Activated CD4-positive, CD25-positive, alpha-beta regulatory T cell (primary cell): ENCODE measurements at places on chromosomes 5 and 9.

GRCh38 chr9:127535834-127536233 lies 76.2 kb upstream of the STXBP1 start:
- no peak for DNase-seq

GRCh38 chr9:127751269-127752054 lies 16.4 kb upstream of the TOR2A start:
- DNase-seq = no peak

GRCh38 chr9:78595200-78595945 lies 298.4 kb downstream of the PSAT1 start:
- no peak for DNase-seq

GRCh38 chr9:93174976-93175375 lies 9.0 kb upstream of the WNK2 start:
- DNase-seq = no peak

- no peak for DNase-seq
Observed at GRCh38 chr5:92777421-92777820, 803.6 kb downstream of the NR2F1-AS1 start.

- no peak for DNase-seq
Observed at GRCh38 chr5:135426102-135427082, 20.8 kb downstream of the DCANP1 start.

DNA sequence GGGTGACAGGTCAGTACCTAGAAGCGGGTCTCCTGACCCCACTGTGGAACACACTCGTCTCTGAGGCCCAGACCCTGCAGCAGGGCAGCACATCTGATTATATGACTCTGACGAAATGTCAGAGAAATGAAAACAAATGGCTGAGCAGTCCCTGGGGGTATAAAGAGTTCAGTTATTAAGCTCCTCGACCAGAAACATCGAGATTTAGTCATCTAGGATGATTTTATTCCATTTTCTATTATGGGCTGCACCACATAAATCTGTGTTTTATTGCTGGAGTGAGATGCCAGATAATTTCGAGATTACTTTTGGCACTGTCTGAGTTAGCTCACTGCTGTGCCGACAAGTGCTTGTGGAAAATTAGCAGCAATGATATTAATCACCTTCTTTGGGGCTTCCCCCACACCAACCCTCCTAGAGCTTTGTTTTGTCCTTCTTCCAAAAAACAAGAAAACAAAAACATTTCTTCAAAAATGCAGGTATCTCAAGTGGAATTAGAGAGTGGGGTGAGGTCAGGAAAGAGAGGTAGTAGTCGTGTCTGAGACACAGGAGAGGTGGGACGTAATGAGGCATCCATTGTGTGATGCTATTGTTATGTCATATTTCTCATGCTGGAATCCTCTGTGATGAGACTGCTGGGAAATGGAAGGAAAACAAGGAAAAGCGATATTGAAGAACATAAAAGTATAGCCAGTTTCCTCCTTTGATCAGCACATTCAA lies 495.5 kb downstream of the DMAC1 start:
- DNase-seq = no peak

GRCh38 chr5:179618923-179619554 lies 4.4 kb downstream of the HNRNPH1 start:
- DNase-seq = no peak

GRCh38 chr5:39131210-39132127 lies 57.3 kb upstream of the RICTOR start:
- no peak for DNase-seq

DNA sequence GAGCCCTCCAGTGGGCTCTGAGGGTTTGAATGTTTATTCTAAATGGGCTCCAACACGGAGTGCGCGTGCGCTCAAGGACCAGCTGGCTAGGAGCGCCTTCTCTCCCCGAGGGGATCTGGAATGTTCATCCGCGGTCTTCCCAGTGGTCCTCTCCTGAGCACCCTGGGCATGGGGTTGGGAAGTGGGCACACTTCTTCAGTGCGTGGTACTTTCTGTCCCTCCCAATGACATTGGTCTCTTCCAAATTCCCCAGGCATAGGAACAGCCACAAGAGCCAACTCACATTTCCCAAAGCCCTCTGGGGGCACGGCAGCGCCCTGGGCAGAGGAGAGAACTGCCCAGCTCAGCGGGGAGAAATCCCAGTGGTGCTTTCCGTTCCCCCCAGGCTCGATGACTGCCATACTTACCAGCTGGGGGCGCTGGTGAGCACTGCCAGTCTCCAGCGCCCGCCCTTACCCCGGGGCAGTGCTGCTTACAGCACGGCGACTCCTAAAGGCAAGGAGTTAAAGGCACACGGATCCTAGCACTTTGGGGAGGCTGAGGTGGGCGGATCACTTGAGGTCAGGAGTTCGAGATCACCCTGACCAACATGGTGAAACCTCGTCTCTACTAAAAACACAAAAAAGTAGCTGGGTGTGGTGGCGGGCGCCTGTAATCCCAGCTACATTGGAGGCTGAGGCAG lies 29.9 kb upstream of the OBP2B start:
- peak; percentile 32 for DNase-seq

- no peak for DNase-seq
Observed at GRCh38 chr5:2801577-2802525, 50.4 kb upstream of the IRX2 start.

DNA sequence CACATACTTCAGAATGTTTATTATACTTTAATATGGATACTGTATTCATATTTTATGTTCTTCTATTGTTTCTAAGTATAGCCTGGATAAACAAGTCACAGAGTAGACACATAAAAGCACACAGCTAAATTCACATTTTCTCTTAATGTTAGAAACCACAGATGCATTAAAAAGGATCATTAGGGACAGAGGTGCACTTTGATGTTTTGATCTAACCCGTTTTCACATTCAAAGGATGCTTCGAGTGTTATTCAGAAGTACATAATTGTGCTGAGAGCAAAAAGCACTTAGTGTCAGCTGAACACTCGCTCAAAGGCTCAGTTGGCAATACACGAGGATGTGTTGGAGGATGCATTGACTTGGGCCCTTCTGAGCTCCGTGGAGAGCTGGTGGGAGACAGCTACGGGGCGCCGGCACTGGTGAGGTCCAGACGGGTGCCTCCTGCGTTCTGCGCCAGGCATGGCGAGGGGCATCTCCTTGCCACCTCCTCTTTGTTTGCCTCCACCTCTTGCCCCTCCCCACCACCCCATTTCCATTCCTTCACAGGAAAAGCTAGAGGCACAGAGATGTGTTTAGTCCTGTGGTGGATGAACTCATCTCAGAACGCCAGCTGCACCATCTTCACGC lies 35.5 kb downstream of the MED10 start:
- DNase-seq = no peak

GRCh38 chr5:150339841-150340240 lies 17.7 kb upstream of the TCOF1 start:
- DNase-seq = no peak

- DNase-seq = no peak
Observed at GRCh38 chr9:126126807-126127206, 199.8 kb upstream of the MVB12B start.

DNA sequence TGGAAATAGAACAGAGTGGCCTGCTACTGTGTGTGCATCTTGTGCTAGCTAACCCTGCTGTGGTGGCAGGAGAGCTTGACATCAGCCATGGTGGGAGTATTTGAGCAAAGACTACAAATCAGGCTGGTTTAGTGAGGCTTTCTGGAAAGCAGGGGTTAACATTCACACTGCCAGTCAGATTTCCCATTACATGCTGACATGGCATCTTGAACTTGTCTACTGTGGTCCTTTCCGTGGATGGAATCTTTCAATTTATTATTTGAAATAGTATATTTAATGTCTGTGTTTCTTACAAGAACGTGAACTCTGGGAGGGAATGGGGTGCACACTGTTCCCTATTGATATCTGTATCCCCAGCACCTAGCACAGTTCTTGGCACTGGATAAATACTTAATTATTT lies 60.8 kb downstream of the GCNT4 start:
- no peak for DNase-seq

DNA sequence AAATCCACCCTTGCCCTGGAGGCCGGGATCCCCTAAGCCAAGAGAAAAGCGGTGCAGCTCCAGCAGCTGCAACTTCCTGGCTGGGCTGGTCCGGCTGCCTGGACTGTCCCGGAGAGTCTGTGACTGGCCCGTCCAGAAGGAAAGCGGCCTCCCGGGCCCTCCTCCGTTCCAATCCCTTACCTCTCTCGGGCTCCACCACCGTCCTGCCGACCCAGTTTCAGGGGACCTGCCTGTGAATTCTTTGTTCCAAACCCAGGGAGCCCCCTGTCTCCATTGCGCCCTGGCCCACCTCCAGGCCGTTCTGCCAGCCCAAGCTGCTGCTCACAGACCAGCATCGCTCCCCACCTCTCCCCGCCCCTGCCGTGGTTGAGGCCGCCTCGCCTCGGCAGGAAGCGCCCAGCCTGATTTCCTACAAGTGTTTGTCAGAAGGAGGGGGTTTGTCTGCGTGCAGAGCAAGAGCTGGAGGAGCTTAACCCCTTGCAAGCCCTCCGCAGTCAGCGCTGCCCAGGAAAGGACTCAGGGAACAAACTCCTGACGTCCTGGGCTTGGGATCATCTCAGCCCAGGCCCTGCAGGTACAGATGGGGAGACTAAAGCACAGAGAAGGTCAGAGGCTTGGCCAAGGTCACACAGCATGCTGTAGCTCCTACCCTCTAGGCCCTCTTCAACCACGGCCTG lies at the start of gene AKNA:
TSS of gene AKNA (minus strand) at position 303 of the 677 bp plus-strand sequence. CDS start 6,649 bp downstream, outside the sequence.
- DNase-seq = peak; percentile 64

DNA sequence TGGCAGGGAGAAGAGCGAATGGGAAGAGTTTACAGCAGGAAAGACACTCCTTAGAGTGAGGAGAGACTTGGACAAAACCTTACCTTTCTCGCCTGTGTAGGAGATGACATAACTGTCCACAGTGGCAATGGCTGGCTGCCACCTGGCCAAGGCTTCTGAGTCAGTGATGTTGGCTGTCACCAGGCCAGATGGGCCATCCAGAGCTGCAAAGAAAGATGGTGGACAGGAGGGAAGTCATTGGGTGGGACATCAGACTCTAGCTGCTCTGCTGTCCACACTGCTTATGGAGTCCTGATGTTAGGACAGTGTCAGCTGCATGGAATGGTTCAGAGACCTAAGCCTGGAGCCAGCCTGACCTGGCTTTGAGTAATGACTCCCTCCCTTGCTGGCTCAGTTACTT lies 79.8 kb downstream of the TNC start:
- DNase-seq = no peak

DNA sequence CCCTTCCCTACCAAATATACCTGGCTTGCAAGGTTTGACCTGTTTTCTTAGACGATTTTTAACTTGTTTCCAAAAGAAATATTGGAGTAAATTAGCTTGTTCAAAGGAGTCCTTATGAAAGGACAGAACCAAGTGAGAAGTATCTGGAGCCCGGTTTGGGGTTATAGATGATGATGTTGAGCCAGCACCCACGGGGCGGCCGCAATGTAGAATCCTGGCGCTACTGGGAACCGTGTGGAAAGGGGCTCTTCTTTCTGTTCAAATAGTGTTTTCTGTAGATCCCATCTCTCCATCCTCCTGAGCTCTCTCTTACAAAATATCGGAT lies 517 bp upstream of the EXOSC2 start:
- no peak for DNase-seq

DNA sequence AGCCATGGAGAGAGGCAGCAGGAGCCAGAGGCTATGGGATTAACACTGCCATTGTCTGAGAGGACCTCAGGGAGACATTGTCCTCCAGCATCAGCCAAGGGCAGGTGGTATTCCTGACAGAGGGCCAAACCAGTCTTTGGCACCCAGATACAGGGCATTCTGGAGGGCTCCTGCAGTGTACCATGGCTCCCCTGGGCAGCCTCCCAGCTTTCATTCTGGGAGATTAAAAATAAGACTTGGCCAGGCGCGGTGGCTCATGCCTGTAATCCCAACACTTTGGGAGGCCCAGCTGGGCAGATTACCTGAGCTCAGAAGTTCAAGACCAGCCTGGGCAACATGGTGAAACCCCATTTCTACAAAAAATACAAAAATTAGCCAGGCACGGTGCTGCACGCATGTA lies 4.2 kb downstream of the MTAP start:
- no peak for DNase-seq

GRCh38 chr9:133787754-133788025 lies 49.5 kb upstream of the SARDH start:
- DNase-seq = no peak

GRCh38 chr9:128062846-128063831 lies 4.0 kb downstream of the NAIF1 start:
- DNase-seq = no peak

GRCh38 chr5:90408571-90409317 lies 812 bp downstream of the CETN3 start:
- DNase-seq = no peak

DNA sequence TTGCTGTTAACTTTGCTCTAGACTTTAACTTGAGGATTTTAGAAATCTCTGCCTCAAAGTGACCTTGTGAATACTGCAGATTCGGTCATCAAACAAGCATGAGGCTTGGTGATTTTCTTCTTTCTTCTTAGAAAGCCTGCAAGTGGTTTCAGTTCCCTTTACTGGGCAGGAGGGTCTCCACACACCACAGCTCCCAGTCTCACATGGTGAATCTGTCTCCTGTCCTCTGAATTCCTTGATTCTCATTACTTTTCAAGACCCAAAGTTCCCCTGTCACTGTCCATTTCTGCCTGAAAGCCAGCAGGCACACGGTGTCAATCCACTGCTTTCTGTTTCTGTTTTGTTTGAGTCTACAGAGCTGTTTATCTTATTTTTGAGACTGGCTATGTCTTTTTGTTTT lies 14.1 kb downstream of the HSPB3 start:
- no peak for DNase-seq

GRCh38 chr5:88389338-88390095 lies 120.9 kb upstream of the TMEM161B start:
- no peak for DNase-seq

DNA sequence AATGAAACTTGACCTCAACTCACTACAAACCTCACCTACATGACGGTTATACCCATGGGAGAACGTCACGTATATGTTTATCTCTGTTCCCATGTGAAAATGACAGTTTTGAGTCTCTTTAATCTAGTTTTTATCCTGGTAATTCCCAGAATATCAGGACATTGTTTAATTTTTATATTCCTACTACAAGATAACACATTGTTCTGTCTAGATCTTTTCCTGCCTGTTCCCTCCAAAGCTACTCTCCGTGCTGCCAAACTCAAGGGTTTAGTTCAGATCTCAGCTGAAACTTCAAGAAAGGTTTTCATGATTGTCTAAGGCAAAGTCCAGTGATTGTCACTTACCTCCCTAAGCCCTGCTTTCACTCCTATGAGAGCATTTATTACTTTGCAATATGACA lies 1159.4 kb upstream of the SEMA6A start:
- no peak for DNase-seq

DNA sequence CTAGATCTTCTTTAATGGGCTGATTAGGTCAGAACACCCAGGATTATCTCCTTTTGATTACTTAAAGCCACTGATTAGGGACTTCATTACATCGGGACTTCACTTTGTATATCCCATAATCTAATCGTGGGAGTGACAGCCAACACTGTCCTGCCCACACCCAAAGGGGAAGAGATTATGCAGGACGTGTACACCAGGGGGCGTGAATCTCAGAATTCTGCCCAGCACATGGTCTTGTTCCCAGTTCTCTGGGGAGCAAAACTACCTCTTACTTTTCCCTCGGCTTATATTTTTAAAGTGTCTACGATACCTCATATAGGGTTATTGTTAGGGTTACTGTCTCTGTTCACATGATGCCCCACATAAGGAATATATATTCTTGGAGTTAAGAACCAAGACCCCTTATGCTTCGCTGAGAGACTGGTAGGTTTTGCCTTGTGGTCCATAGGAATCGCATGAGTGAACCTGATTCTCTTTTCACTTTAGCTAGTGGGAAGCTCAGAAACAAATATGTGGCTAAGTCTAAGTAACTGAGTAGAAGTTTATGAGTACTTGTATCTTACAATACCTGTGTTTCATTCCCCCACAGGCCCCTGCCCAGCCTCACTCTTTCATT lies 192.7 kb downstream of the GNA14 start:
- peak; percentile 11 for DNase-seq
